ENCODE measurements at places on chromosomes 12 and 14.

- no peak overlapping the region for H3K4me3 ChIP-seq
- H3K27me3 ChIP-seq: no peaks in the 10 kb centered on the region
- no peaks in the 10 kb centered on the region for H3K4me1 ChIP-seq
- no peak for DNase-seq
Observed at GRCh38 chr14:40371011-40371410, 938.8 kb upstream of the FBXO33 start.

DNA sequence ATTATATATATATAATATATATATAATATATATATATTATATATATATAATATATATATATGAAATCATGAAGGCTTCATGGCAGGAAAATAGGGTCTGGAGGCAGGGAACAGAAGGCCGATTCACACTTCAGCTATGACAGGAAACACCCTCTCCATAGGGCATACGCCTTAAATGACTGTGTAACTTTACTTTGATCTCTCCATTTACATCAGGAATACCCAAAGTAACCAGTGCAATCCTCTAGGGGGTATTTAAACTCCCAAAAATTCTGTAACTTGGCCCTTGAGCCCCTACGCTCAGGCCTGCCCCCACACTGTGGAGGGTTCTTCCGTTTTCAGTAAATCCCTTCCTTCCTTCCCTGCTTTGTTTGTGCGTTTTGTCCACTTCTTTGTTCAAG, 40.4 kb upstream of the PPP2R5C start:
- no peak overlapping the region for H3K4me3 ChIP-seq
- no peak for DNase-seq
- H3K4me1 ChIP-seq: peaks cover 22% of the 10 kb centered on the region
- H3K36me3 ChIP-seq: no peaks in the 10 kb centered on the region
- no peaks in the 10 kb centered on the region for H3K27me3 ChIP-seq

DNA sequence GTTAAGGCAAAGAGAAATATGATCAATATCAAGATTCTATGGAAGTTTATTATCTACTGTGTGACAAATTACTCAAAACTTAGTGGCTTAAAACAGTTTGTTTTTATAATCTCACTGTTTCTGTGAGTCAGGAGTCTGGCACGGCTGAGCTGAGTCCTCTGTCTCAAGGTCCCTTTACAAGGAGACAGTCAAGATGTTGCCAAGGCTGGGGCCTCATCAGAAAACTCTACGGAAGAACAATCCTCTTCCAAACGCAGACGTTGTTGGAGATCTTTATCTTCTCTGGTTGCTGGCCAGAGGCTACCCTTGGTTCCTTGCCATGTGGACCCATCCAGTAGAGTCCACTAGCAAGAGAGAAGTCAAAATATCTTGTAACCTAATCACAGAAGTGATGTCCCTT, 100.6 kb upstream of the CCND2 start:
- peaks cover 3% of the 10 kb centered on the region for H3K27me3 ChIP-seq
- H3K27ac ChIP-seq: no peak overlapping the region
- peaks cover 15% of the 10 kb centered on the region for H3K4me1 ChIP-seq
- DNase-seq: no peak

GRCh38 chr12:28552251-28552970, 362.2 kb downstream of the CCDC91 start:
- no peaks in the 10 kb centered on the region for H3K27me3 ChIP-seq
- peaks cover 8% of the 10 kb centered on the region for H3K36me3 ChIP-seq
- H3K4me1 ChIP-seq: peaks cover 10% of the 10 kb centered on the region

DNA sequence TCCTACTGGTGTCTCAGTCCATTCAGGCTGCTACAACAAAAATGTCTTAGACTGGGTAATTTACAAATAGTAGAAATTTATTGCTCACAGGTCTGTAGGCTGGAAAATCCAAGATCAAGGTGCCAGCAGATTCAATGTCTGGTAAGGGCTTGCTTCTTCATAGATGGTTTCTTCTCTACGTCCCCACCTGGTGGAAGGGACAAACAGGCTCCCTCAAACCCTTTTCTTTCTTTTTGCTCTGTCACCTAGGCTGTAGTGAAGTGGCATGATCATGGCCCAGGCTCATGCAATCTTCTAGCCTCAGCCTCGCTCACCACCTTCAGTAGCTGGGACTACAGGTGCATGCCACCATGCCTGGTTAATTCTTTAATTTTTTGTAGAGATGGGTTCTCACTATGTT, 106.8 kb upstream of the RPH3A start:
- no peak overlapping the region for H3K4me3 ChIP-seq
- H3K27me3 ChIP-seq: peaks cover 18% of the 10 kb centered on the region
- H3K27ac ChIP-seq: no peak overlapping the region
- H3K4me1 ChIP-seq: no peaks in the 10 kb centered on the region
- DNase-seq: no peak

DNA sequence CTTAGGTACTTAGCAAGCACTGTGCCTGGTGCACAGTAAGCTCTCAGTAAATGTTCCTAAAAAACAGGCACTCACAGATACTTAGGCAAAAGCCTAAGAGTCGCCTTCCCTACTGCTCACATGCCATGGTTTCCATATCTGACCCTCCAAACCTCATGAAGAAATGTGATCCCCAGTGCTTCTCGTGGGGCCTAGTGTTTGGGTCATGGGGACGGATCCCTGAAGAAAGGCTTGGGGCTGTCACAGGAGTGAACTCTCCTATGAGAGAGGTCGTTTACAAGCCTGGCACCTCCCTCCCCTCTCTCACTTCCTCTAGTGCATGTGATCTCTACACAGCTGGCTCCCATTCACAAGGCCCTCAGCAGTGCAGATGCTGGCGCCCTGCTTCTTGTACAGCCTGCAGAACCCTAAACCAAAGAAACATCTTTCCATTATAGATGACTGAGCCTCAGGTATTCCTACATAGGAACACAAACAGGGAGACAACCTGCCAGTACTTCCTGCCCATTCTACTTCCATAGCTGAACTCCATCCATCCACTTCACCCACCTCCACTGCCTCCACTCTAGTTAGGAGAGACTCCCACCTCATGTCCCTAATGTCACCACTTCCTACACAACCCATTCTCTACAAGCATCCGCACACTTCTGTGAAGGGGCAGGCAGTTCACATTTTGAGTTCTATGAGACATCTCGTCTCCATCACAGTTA, 2.9 kb downstream of the SLC15A4 start:
- H3K27ac ChIP-seq: peak overlapping the region; percentile 32
- H3K27me3 ChIP-seq: no peaks in the 10 kb centered on the region
- H3K4me3 ChIP-seq: peak overlapping the region; percentile 74
- peaks cover 45% of the 10 kb centered on the region for H3K4me1 ChIP-seq
- no peak for DNase-seq

DNA sequence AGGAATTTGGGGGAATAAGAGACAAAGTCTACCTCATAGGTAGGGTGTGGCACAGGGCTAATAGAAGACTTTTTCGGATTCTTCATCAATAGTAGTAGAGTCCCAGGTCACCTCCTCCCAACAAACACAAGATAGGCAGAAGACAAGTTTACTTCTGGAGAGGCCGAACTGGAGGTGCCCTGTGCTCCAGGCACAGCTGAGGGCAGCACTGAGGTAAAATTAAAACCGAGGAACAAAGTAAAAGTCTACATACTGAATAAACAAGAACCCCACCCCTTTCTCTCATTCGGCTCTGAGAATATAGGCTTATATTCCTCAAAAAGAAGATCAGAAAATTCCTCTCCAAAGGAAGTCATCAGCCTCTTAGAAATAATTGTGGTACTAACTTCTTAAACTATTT, 161.5 kb downstream of the SEC23A start:
- H3K27me3 ChIP-seq: no peaks in the 10 kb centered on the region
- no peak overlapping the region for H3K27ac ChIP-seq
- no peaks in the 10 kb centered on the region for H3K36me3 ChIP-seq
- no peaks in the 10 kb centered on the region for H3K4me1 ChIP-seq
- DNase-seq: no peak

DNA sequence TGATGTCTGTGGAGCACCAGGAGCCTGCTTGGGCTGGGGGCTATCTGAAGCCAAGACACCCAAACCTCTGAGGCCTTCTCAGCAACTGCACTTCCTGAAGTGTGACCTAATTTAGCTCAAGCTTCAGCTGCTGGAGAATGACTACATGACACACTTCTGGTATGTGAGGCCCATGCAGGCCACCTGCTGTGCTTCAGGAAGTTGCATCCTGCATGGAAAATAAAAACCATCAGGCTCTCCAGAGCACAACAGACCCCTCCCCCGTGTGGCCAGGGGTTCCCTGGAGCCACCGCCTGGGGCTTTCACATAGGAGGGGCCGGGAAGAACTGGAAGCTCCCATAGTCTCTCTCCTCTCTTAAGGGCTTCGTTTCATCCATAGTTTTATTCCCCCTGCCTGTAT, 217.7 kb downstream of the SLC15A4 start:
- no peaks in the 10 kb centered on the region for H3K27me3 ChIP-seq
- no peaks in the 10 kb centered on the region for H3K36me3 ChIP-seq
- no peak overlapping the region for H3K27ac ChIP-seq
- H3K4me1 ChIP-seq: no peaks in the 10 kb centered on the region
- H3K4me3 ChIP-seq: no peak overlapping the region

DNA sequence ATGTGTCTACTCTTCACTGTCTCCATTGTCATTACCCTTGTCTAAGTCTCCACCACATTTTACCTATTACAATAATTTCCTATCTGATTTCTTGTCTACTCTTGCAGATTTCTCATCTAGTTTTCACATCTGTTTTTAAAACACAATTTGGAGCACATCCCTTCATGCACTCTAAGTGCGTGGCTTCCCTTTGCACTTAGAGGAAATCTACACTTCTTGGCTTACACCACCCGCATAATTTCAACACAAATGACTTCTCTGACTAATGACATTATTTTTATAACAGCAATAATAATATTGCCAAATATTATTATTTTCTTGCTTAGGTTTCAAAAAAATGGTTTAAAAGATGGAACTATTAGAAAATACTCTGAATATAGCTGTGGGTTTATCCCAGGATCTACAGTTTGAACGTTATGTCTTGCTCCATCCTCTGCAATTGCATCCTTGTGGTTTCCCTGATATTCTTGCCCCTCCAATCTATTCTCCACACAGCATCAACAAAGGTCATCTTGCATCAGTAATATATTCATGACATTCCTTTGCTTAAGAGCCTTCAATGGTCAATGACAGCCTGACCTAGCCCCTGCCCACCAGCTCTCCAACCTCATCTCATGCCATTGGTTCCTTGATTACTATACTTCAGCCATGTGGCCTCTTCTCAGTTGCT, 153.7 kb downstream of the SLC25A21 start:
- H3K4me1 ChIP-seq: no peaks in the 10 kb centered on the region
- DNase-seq: no peak
- no peak overlapping the region for H3K27ac ChIP-seq
- H3K27me3 ChIP-seq: no peaks in the 10 kb centered on the region
- H3K36me3 ChIP-seq: no peaks in the 10 kb centered on the region

DNA sequence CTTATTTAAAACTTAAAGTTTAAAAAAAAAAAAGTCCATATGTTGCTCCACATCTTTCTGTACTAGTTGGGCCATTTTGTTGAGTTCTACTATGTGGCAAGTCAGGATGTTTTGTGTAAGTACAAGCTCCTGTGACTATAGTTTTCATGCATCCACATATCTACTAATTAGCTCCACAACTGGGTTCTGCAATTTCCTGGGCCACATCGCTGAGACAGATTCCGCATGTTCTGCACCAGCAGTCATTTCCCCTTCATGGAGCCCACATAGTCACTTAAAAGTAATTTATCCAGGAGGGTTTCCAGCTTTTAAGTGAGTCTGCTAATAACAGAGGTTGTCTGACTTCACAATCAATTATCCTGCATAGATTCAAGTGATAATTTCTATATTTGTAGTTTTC, 461.4 kb downstream of the ZFP36L1 start:
- no peak overlapping the region for H3K4me3 ChIP-seq
- no peaks in the 10 kb centered on the region for H3K27me3 ChIP-seq
- H3K27ac ChIP-seq: no peak overlapping the region
- peaks cover 9% of the 10 kb centered on the region for H3K4me1 ChIP-seq
- H3K36me3 ChIP-seq: no peaks in the 10 kb centered on the region
- no peak for DNase-seq

DNA sequence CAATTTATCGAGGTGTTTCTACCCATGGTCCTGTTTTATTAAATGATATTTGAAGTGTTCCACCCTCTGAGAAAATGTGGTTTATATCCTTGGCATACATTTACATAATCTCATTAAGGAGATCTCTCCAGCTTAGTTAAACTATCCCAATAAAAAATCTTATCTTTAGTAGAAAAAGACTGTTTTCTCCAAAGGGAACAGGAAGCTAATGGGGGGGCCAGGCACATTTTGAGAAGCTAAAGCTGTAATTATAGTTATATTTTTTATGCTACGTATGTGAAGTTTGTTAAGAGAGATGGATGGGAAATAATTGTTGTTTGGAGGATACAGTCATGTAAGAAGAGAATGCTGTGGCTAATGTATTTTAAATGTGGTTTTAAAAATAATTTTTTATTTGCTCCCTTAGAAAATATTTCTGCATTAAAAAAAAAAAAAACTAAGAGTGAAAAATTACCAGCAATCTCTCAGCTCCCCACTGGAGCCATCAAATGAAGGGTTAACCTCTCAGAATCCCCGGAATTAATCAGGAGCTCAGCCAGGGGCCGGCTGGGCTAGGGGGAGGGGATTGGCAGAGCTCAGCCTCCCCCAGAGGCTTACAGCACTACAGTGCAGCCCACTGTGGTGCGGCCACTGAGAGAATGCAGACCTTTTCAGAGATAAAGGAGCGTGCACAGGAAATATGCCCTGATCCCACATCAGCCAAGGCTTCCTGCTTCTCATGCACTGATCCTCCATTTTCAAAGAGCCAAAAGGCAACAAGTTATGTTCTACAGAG, 185.8 kb downstream of the EGLN3 start:
- H3K36me3 ChIP-seq: no peaks in the 10 kb centered on the region
- peaks cover 8% of the 10 kb centered on the region for H3K27me3 ChIP-seq
- DNase-seq: no peak

- no peak overlapping the region for H3K4me3 ChIP-seq
- peaks cover 57% of the 10 kb centered on the region for H3K36me3 ChIP-seq
- DNase-seq: no peak
- H3K27me3 ChIP-seq: no peaks in the 10 kb centered on the region
- H3K4me1 ChIP-seq: peaks cover 50% of the 10 kb centered on the region
Observed at GRCh38 chr12:70290116-70290515, 46.9 kb downstream of the CNOT2 start.

GRCh38 chr14:34250959-34251358, 211.1 kb downstream of the SPTSSA start:
- DNase-seq: no peak
- H3K4me1 ChIP-seq: no peaks in the 10 kb centered on the region
- H3K27me3 ChIP-seq: no peaks in the 10 kb centered on the region
- H3K27ac ChIP-seq: no peak overlapping the region

GRCh38 chr14:103545219-103545914, 16.4 kb downstream of the TRMT61A start:
- H3K4me3 ChIP-seq: no peak overlapping the region
- peaks cover 2% of the 10 kb centered on the region for H3K27me3 ChIP-seq
- no peak for DNase-seq
- no peaks in the 10 kb centered on the region for H3K4me1 ChIP-seq
- H3K36me3 ChIP-seq: no peaks in the 10 kb centered on the region
- H3K27ac ChIP-seq: no peak overlapping the region

GRCh38 chr12:30911207-30911606, 15.3 kb upstream of the TSPAN11 start:
- H3K27ac ChIP-seq: no peak overlapping the region
- no peak overlapping the region for H3K4me3 ChIP-seq
- H3K4me1 ChIP-seq: no peaks in the 10 kb centered on the region
- H3K27me3 ChIP-seq: peaks cover 5% of the 10 kb centered on the region
- no peaks in the 10 kb centered on the region for H3K36me3 ChIP-seq
- DNase-seq: no peak
